Activated CD4-positive, alpha-beta T cell treated with anti-CD3 and anti-CD28 coated beads for 36 hours (primary cell): ENCODE measurements at places on chromosomes 11 and 22. TPM values are rescaled to one million over a fixed set of nuclear protein-coding genes. Genes with fewer than 3 reads are reported as not detected.
A peak's percentile ranks its signal among the peaks of the same experiment; 100 is the strongest.

GRCh38 chr11:134207538-134208239 is 16.1 kb downstream of the NCAPD3 start:
- peak; percentile 81 for DNase-seq

Gene BSX
- not detected for total RNA-seq

- DNase-seq = peak; percentile 78
These were observed 40.0 kb downstream of the TPCN2 start for GRCh38 chr11:69088676-69089146.

Gene SERPING1
- 0.51 TPM for total RNA-seq

DNA sequence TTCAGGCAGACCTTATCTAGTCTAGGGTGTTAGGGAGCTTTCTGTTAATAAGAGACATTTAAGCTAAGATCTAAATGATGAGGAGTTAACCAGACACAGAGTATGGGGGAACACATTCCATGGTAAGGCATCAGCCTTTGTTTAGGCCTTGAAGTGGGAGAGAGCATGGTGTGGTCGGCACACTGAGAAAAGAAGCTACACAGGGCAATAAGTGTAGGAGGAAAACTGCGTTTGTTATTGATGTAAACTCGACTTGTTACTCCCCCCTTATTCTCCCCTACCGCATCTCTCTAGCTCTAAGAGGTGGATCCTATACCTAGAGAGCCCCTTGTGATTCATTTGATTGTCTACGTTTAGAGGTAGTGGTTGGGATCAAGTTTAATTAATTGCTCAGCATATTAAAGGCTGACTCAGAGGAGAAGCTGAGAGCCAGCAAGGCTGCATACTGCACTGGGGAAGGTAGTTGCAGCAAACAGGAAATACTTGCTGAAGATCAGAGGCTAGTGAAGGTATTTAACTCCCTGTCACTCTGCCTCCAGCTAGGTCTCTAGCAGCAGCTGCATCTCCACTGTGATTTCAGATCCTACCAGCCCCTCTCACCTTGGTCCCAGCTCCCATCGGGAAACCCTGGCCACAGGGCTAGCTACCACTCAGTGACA is 86.8 kb upstream of the TEAD1 start:
- DNase-seq = no peak

DNA sequence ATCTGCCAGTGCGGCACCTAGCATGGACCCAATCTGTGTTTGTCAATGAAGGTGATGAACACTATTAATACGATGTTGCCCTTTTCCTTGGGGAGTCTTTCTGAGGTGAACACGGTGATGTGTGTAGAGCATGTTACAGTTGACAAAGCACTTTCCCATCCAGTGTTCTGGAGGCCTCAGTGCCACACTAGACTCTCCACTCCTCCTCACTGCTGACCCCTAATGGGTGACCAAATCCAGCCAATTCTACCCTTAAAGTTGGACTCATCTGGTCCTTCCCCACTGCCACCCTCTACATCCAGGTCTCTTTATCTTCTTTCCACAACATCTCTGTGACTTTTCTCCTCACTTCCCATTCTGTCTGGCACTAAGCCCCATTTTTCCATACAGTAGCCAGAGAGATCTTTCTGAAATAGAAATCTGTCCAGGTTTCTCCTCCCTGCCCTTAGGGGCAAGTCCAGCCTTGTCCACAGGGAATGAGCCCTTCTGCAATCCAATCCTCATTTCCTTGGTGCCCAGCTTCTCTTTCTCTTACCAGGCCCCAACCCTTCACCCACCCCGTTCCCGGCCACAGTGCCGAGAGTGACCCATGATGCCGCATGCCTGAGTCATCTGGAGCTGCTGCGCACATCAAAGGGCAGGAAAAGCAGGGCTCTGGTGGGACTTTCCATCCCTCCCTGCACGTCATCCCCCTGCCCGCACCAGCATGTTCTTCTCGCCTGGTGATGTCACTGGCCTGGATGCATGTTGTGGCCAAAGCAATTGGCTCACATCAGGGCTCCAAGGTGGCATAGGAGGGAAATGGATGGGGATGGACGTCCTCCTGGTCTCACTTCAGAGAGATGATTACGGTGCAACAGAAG is 64.2 kb downstream of the RASSF10 start:
- DNase-seq = peak; percentile 5

Gene GRAMD1B
- total RNA-seq = 45.7 TPM

DNA sequence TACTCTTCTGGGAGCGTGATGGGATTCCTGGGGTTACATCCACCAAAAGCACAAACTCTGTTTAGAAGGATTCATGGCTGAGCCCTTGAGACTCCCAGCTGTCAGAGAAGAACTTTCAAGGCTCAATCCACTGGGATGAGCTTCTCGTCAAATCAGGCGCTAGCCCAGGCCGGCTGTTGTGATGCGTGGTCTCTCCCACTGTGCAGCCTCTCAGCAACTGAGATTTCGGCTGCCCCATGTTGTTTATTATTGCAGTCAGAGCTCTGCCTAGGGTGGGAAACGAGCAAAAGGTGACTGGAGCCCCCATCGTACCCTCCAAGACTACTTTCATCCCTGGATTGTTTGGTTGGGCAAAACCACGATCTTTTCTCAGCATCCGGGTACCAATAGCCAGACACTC is 251.6 kb downstream of the ETS1 start:
- DNase-seq = no peak

Gene HBG1
- not detected for total RNA-seq

Gene C11orf91
- not detected for total RNA-seq

GRCh38 chr11:102883141-102883540 is 8.4 kb upstream of the MMP12 start:
- peak; percentile 18 for DNase-seq

Gene OR2AG1
- not detected for total RNA-seq

Gene OR5T1
- not detected for total RNA-seq

GRCh38 chr22:19831016-19831415 is 23.7 kb downstream of the GNB1L start:
- DNase-seq = no peak

DNA sequence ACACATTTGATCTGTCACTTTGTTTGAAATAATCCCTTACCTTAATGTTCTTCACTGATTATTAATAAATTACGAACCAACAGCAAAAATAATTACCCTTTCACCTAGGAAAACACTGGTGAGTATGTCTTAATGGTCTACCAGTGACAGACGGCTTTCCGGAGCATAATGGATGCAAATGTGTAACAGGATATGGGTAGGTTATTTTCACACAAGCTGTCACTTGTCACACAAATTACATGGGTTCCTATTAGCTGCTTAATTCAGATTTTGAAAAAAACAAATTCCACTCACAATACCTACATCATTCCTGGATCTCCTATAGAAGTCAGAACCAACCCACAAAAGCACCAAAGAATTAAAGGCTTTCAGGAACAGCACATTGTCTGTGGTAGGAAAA is 127.9 kb downstream of the WT1 start:
- no peak for DNase-seq

DNA sequence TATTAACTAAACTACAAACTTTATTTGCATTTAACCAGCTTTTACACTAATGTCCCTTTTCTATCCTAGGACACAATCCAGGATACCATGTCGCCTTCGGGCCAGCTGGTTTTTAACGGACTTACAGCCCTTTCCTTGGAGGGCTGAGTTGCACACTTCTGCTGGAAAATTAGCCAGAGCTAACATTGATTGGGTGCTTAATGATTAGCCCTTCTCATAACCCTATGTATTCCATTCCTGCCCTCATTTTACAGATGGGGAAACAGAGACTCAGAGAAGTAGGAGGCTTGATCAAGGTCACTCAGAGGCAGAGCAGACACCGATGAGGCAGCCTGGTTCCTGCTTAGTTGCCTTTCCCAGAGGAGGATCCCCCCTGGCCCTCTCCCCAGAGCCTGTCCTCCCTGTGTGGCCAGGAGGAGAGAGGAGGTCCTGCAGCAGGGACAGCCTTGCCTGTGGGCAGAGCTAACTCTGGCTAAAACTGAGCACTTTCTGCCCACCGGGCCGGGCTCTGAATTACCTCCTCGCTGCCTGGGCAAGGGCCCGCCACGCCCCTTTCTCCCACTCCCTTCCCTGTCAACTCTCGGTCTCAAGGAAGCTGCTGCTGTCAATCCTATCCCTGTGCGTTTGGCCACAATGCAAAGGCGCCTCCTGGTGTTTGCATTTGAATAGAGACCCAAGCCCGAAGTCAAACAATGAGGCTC is 59.6 kb upstream of the PAX6 start:
- DNase-seq = peak; percentile 48

- no peak for DNase-seq
These were observed 559.8 kb downstream of the NELL1 start for GRCh38 chr11:21229224-21229623.

- DNase-seq = no peak
These were observed 96.5 kb downstream of the LUZP2 start for GRCh38 chr11:24593332-24593731.

Gene ELFN2
- 0.25 TPM for total RNA-seq

DNA sequence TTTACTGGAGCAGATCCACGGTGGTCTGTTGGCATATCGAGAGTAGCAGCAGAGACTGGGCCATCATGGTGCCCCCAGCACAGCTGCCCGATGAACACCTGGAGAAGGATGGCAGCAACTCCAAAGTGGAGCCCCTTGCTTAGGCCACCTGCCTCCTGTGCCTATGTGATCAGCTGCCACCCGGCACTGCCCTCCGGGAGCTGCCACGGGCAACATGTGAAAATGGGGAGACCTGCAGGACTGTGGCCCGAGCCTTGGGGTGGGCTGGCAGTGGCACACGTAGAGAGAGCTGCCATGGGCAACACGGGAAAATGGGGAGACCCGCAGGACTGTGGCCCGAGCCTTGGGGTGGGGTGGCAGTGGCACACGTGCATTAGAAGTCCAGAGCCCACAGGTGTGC is 3.1 kb downstream of the FXYD2 start:
- DNase-seq = no peak

Gene OR4D5
- total RNA-seq = not detected

DNA sequence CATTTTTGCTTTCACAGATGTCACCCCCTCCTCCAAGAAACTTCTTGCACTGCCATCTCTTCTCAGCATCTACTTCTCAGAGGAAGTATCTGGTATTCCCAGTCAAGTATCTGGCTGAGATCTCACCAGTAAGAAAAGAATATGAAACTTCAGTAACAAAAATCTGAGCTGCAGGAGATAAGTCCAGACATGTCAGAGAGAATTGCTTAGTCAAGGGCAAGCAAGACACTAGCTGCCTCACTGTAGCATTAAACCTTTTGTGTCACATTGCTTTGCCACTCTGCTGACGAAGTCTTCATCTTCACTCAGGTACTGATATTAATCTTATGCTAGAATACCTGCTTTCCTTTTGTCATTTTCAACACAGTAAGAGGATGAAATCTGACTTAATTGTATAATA is 70.6 kb upstream of the ZC3H12C start:
- no peak for DNase-seq

GRCh38 chr11:34331736-34332135 is 26.1 kb downstream of the ABTB2 start:
- no peak for DNase-seq
